ENCODE measurements at places on chromosomes 11 and 22.

DNA sequence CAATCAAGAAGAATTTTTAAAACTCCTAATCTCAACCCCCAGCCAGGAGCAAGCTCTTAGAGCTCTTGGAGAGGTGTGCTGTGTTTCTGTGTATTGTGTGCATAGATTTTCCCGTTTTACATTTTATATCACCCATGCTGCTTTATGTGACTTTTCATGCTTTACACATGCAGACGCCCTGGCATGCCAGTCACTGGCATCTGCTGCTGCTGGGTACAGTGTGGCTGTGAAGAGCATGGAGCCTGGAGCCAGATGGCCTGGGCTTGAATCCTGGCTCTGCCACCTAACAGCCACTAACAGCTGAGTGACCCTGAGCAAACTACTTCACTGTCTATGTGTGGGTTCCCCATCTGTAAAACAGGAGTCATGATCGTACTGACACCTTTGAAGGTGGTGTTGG is 23.1 kb downstream of the POLR3H start:
- DNase-seq = no peak

GRCh38 chr22:43670513-43670912 is 141.6 kb downstream of the EFCAB6 start:
- DNase-seq = no peak

GRCh38 chr11:19832086-19832750 is 119.6 kb downstream of the NAV2 start:
- DNase-seq = no peak

- DNase-seq = no peak
Observed at GRCh38 chr11:128497061-128497775, 90.1 kb downstream of the ETS1 start.
